ENCODE measurements at places on chromosomes 5 and 9.

DNA sequence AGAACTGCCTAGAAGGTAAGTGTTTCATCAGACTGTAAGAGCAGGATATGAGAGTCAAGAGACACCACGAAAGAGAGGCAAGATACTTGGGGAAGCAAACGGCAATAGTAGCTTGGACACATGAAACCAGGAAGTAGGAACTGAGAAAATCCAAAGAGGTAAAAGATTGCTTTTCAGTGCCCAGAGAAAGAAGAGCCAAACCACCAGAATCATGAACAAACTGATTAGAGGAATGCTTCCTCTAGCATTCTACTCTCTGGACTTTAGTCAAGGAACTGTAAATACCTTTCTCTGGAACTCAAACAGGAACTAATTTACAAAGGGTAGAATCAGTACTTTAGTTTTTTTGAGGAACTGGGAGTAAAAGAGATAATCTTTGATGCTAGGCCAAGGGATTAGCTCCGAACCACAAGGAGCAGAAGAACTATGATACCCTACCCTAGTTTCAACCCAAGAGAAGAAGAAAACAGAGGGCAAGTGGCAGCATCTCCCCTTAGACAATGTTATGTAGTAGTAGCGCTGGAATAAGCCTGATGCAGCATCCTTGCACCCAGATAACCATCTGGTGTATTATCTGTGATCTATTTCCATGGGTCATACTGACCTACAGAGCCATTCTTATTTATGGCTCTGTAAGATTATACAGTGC is 41.3 kb downstream of the EFCAB9 start:
- DNase-seq: no peak

- peak; percentile 89 for DNase-seq
These were observed 10.6 kb downstream of the PRR7 start for GRCh38 chr5:177456976-177457851.

DNA sequence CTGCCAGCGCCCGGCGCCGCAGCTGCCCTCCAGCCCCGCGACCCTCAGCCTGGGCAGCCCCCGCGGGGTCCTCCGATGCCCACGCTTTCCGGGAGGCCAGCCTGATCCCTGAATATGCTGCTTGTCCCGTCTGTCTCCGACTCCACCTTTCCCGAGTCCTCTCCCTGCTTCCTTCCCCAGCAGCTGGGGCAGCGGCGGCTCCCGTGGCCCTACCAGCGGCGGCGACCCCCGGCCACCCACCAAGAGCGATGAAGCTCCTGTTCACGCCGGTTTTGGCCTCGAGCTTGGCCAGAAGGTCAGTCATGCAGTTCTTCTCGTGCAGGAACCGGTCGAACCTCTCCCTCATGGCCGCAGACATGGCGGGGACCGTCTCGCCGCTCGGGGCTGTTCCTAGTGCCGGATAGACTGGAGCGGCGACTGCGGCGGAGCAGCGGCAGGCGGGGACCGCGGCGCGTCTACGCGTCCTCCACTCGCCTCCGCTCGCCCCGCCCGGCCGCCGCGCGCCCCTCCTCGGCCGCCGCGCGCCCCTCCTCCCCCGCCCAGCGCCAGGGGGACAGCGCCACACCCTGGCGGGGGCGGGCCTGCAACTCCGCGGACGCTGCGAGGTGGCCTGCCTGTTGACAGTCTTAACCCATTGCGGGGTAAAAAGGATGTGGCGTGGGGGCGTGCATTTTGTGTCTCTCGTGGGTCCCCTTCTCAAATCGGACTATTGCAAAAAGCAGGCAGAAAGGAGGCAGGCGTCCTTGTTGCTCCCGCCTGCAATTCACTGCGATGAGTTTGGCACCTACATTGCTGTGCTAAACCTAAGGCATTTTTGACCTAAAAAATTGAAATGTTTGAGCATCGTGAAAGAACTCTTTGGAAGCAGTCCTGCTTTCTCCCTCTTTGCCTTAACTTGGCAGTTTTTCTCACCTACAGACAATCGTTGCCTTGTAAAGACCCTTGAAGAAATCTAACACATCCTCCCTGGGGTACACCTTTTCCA is at the start of gene REEP5:
REEP5 (minus strand) TSS at position 395 of the 985 bp plus-strand sequence; CDS start at position 358, 37 bp downstream.
- peak; percentile 75 for DNase-seq

DNA sequence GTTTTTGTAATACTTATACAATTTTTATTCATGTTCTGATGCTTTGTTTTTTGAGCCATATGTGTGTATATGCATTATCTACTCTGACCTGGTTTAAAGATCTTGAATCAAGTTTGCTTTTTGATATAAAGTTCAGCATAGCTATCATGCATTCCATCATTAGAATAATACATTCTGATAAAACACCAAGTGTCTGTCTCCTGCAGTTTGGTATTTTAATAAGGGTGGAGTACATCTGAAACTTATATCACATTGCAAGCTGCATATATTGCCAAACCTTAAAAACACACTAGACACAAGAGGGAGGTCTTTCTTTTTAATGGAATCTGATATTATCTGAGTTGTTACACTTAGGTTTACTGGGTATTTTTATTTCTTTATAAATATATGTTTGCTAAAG is 102.8 kb upstream of the ADAMTSL1 start:
- no peak for DNase-seq

- no peak for DNase-seq
These were observed 14.8 kb downstream of the TAS2R1 start for GRCh38 chr5:9615331-9615730.

DNA sequence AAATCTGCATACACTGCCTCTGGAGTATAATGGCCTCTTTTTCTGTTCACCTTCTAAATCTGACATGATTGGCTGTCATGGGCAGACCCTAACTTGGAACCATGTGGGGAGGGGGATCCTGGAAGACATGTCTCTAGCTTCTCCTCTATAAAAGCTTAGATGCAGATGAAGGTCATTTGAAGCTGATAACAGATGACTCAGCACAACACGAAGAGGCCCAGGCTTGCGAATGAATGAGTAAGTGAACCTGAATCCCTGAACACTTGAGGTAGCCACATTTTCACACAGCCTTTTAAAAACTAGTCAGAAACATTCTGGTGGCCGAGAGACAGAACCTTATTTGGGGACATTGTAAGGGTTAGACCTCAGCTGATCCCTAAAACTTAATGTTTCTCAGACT is 282.6 kb downstream of the ELAVL2 start:
- no peak for DNase-seq

DNA sequence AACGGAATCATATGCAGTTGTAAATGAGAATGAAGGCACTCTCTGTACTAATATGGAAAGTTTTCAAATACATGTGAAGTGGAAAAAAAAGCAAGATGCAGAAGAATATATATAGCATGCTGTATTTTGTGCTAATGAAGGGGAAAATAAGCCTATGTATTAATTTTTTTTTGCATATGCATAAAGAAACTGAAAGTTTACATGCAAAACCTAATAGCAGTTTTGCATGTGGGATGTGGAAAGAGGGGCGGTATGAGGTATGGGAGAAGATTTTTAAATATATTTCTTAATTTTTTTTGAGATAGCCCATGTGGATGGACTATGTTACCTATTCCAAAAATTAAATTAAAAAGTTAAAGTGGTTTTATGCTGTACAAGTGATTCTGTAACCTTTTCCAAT is 83.7 kb upstream of the IL12B start:
- no peak for DNase-seq

DNA sequence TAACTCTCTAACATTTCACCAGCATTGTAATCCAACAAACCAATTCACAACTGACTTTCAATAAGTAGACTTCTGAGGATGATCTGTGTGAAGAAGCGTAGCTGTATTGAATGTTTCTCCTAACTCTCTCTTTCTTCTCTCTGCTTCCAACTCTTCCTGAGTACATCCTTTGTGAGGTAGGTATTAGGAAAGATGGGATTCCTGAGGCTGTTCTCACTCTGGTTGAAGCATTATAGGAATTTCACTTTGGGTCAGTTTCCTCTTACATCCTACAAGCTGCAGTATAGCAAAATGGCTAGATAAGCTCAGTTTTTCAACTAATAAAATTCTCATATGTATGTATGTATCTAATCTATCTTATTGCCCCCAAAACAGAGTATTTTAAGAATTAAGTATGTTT is 702.8 kb downstream of the CETN3 start:
- no peak for DNase-seq

DNA sequence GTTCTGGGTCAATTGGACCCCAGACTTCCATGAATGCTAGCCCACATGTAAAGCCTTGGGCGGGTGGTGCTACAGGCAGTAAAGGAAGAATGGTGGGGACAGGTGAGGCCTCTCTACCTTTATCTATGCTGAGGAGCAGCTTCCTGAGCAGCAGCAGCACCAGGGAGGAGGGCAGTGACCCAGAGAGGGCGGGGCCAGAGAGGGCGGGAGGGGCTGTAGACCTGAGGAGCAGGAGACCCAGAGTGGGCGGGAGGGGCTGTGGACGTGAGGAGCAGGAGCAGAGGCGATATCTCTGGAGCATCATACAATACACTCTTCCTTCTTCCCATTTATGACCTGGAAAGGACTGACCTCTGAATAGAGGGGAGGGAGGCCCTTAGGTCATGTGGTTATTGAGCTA is 165.9 kb downstream of the MTRR start:
- no peak for DNase-seq

- no peak for DNase-seq
These were observed 25.8 kb downstream of the CDC25C start for GRCh38 chr5:138305797-138306196.

DNA sequence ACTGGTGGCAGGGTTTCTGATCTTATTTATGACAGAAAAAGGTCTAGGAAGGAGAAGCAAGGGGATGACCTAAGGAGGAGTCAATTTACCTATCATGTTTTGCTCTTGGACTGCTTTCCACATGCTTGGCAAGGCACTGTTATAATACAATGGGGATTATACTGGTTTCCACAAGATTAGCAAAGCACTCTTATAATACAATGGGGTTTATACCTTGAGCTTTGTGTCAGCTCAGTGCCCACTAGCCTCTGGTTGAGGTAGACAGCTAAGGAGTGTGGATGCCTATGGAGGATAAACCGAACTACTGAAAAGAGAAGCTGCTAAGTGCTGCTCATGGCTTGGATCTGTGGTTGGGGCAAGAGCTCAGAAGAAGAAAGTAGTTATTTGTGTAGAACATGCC is 68.7 kb downstream of the MRPS27 start:
- no peak for DNase-seq

DNA sequence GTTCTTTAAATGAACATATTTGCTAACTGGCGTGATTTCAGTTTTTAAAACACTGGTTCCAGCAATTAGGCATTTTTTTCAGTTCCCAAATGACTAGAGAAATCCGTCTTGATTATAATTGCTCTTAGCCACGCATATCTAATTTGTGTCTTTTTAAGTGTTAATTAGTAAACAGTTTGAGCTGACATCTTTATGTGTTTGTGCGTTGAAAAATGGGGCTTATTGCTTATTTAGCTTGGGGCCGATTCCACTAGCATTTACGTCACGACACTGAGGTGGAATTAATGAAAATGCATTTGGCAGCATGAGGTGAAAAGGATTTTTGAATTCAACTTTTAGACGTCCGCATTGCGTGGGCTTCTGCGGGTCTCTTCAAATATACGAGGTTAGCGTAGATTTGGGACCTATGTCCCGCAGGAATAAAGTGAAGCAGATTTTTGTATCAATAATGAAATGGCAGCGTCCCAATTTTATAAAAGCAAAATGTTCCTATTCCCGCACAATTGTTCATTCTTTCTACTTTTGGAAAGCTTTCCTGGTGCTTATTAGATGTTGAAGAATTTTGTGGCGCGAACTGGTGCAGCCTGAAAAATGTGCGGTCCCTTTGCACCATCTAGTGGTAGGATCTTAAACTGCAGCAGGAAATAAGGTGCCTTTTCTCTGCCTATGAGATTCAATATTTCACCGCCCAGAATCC is 122.7 kb upstream of the LMX1B start:
- DNase-seq: peak; percentile 12

DNA sequence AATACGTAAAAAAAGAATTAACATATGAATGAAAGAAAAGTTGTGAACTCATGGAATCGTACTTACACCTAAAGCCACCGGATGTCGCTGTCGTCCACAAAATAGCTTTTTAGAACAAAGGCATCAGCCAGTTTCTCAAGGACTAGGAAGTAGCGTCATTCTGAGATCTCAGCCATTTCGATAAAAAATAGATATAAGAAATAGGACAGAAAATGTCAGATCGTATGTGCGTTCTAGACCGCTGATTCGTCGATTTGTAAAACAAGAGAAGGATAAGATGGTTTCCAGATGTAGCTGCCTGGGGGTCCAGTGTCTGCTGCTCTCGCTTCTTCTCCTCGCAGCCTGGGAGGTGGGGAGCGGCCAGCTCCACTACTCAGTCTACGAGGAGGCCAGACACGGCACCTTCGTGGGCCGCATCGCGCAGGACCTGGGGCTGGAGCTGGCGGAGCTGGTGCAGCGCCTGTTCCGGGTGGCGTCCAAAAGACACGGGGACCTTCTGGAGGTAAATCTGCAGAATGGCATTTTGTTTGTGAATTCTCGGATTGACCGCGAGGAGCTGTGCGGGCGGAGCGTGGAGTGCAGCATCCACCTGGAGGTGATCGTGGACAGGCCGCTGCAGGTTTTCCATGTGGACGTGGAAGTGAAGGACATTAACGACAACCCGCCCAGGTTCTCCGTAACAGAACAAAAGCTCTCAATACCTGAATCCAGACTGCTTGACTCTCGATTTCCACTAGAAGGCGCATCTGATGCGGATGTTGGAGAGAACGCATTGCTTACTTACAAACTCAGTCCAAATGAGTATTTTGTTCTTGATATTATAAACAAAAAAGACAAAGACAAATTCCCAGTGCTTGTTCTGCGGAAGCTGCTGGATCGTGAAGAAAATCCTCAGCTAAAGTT is at the start of gene PCDHA10:
PCDHA10 (plus strand) TSS at position 126 of the 903 bp plus-strand sequence; CDS start at position 278, 152 bp downstream.
- DNase-seq: no peak

DNA sequence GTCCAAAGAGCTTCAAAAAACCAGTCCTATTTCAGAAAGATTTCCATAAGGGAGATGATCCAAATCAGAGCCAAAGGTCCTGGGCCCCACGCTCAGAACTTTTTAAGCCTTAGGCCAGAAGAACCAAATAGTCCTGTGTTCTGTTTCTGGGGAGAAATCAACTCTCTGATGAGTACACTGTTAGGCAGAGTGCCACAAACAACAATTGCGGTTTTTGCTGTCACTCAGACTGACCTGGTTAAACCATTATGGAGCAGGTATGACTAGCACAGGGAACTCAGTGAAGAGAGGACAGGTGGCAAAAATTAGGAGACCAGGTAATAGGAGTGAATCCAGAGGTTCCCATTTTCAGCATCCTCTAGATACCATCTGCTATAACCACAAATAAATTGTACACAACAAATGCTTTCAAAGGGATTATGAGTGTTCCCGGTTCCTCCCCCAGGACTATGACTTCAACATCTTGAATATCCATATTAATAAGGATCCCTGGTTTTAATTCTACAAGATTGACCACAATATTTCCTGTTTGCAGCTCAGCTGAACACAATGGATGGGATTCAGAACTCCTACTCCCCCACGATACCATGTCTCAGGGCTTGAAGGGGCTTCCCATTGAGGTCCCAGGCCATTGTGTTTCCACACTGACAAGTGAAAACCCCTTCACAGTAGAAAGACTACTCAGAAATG is 52.1 kb upstream of the FREM1 start:
- no peak for DNase-seq

DNA sequence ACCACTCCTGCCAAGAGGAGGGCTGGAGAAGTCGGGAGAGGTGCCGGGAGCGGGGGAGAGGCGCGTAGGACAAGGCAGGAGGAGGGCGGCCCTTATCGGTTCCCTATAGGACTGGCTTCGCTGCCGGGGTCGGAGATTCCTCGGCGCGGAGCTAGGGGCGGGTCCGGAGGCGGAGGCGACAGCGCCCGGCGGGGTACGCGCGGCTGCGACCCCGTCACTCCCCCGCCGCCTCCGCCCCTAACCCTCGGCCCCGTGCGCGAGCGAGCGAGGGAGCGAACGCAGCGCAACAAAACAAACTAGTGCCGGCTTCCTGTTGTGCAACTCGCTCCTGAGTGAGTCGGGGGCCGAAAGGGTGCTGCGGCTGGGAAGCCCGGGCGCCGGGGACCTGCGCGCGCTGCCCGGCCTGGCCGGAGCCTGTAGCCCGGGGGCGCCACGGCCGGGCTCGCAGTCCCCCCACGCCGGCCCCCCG is 2.0 kb downstream of the GLIS3 start:
- DNase-seq: no peak

All from occipital lobe (tissue), 3 donors.